Activated CD8-positive, alpha-beta memory T cell treated with anti-CD3 and anti-CD28 coated beads for 4 hours (primary cell): ENCODE measurements at places on chromosomes 2 and 18.
A peak's percentile ranks its signal among the peaks of the same experiment; 100 is the strongest.

- DNase-seq, result no peak
Observed at GRCh38 chr2:70124983-70125480, 37.8 kb downstream of the PCBP1 start.

DNA sequence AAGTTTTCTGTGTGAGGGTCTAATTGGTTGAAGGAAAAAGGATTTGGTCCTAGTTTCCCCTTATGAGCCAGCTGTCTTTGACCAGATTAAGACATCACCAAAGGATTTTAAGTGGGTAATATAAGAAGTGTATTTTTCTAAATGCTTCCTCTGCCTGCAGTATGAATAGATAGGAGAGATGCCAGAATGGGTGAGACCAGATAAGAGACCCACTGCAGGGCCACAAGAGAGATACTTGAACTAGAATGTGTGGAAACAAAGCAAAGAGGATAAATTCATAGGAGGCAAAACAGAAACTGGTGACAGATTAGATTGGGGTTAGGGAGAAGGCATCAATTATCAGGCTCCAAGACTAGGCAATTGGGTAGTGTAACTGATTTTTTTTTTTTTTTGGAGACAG lies 1.1 kb upstream of the HDHD2 start:
- DNase-seq, result no peak

DNA sequence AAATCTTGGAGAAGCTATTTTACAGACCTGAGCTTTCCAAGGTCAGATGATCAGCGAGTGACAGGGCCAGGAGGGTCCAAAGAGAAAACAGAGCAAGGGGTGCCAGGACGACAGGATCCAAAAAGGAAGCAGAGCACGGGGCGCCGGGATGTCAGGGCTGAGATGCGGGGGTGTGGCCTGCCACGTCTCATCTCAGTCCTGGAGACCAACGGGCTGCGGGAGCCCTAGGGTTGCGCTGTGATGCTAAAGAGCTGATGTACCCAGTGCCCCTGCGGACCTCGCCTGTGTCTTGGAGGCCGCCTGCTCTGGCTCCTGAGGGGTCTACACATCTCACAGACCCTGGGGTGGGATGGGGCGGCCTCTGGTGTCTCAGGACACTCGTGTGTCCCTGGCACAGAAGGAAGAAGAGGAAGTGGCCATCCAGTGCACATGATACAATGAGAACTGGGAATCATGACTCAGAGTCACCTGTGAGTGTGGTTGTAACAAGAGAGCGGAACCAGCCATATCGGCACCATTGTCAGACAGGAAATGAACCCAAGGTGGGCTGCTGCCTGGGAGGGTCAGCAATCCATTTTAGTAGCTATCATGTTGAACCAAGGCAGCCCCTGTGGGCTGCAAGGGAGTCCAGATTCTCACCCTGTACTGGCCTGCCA lies 97.8 kb downstream of the MYT1L start:
- no peak for DNase-seq

DNA sequence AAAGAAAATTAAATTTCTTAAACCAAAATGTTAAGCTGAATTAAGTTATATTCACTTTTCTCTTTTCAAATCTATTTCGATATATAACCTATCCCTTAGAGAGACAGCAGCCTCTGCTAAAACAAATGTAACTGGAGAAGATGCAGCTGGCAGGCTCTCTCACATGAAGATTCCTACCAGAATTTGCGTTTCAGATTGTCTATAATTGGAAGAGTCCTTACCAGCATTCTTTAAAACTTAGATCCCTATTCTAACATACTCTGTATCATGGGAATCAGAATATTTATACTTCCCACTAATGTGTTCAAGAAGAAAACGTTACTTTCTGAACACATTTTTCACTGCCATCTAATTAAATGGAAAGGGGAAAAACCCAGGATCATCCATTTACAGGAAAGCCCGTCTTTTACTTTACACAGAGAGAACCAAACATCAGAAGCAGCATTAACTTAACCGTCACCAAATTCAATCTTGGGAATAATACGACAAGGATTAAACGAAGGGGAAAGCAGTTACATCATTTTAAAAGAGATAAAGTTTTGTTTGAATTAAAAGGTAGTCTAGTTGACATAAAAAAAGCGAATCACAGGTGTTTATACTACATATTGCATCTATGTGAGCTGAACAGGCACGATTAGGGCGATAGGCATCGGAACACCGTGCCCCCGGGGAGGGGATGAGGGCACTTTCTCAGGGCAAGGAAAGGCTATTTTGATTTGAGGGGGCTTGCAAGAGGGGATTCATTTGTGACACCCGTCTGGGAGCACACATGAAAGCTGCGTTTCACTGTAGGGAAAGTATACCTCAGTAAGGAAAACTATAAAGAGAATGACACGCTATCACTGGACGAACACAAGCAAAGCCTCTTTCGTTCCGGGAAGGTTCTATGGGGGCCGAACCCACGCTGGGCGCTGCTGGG lies 1.3 kb downstream of the PTPN2 start:
- DNase-seq, result no peak

- peak; percentile 29 for DNase-seq
Observed at GRCh38 chr2:149167001-149167780, 128.7 kb downstream of the LYPD6B start.

GRCh38 chr2:70941701-70942100 lies 6.0 kb downstream of the ATP6V1B1 start:
- DNase-seq, result no peak

DNA sequence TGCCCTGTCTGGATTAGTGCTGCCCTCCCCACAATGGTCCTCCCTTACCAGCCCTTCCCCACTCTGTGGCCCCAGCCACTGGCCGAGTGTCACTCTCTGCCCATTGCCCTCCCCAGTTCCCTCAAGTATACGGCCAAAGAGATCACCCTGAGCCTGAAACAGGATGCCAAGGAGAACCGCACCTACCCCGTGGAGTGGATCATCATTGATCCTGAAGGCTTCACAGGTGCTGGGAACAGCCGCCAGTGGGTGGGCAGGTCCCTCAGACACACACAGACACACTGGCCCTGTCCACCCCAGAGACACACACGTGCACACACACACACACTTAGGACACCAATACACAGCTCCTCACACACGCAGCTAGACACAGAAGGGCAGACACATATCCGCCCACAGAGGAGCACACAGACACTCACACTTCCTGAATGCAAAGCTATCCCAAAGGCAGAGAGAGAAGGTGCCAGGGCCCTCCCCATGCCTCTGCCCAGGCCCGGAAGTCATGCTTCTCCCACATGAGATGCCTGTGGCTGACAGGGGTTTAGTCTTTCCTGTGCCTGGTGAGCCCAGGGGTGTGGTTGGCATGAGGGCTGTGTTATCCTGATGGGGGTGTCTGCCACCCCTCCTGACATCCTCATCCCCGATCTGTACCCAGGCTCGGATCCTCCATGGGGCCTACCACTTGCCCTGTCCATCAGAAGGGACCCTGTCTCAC lies 2.9 kb downstream of the CHRND start:
- DNase-seq, result no peak

DNA sequence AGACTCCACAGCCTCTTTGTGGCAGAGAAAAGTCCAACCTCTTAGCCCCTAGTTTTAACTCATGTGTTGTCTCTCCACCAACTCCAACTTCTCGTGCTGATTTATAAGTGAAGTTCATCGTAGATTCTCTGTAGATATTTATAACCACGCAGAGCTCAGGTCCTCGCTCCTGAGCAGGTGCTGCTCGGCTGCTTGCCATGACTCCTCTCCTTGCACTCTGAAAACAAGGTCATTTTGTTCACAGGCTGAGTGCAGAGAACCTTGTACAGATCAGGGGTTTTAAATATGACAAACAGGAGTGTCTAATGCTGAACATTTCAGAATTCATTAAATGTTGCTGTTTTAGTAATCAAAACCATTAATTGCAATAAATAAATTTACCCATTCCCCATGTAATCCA lies 330.8 kb upstream of the GYPC start:
- no peak for DNase-seq

GRCh38 chr2:9074930-9075329 lies 71.4 kb upstream of the MBOAT2 start:
- DNase-seq, result no peak

DNA sequence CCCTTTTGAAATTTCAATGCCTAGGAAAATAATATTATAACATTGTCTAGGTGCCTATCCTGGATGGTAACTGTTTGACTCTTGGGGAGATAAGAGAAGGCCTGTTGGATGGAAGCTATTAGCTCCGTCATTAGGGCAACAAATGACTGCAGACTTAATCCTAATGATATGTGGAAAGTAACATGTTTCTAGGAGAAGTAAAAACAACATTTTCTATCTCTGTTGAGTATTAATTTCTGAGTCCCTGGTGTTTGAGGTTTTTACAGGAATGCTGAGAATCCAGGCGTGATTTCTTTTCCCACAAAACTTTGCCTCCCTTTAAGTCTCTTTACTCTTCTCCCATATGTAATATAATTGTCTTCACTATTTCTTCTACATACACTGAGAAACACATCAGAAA lies 159.1 kb downstream of the GALNT1 start:
- DNase-seq, result no peak

DNA sequence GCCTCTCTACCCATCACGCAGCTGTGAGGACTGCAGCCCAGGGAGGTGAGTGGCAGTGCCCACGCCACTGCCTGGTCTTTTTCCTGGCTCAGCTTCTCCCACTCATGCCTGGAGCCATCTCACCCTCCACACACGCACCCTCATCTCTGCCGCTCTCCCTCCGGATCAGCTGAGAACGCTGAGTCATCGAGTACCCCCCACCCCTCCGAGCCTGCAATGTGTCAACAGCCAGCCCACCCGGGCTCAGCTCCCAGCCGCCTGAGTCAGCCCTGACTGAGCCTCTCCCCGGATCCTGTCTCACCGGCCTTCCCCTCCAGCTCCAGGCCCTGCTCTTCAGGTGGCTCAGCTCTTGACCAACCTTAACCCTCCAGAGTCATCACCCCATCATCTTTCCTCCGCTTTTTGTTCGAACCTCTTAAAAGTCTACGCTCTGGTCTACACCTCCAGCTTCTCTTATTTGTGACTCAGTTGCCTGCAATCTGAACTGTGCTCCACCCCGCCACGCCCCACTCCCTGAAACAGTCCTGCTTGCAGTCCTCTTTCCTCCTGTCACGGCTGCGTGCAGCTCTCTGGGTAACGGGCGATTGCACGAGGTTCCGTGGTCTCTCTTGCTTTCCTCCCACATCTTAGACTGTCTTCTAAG lies 94.4 kb upstream of the ASAP2 start:
- DNase-seq, result no peak

DNA sequence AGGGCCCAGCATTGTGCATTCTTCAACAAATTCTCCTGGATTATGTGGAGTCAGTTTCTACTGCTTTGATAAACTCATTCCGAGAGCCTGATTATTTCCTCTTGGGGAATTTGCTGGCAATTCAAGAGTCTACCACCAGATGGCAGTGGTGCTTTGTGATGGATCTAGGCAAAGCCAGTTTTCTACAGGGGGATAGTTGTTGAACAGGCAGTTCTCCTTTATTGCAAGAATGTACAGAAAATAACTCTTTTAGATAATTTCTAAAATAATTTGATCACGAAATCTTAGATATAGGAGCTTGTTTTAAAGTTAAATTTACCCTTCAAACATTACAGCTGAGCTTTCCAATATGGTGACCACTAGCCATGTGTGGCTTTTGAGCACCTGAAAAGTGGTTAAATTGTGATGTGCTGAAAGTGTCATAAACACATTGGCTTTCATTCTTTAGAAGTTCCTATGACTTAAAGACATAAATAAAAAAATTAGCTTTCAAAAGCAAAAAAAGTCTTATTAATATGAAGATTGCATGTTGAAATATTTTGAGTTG lies 66.7 kb upstream of the HAAO start:
- DNase-seq, result peak; percentile 20

- no peak for DNase-seq
Observed at GRCh38 chr2:30950339-30950738, 143.1 kb upstream of the CAPN13 start.

GRCh38 chr2:33215983-33216382 lies 260.5 kb upstream of the RASGRP3 start:
- no peak for DNase-seq

- DNase-seq, result no peak
Observed at GRCh38 chr18:48835119-48835518, 115.6 kb downstream of the SMAD7 start.

- DNase-seq, result no peak
Observed at GRCh38 chr2:51981783-51982182, 949.9 kb upstream of the NRXN1 start.
